ENCODE measurements at places on chromosomes 7 and 10. TPM values are rescaled to one million over a fixed set of nuclear protein-coding genes. Genes with fewer than 3 reads are reported as not detected.

FZD1 gene
- total RNA-seq, result 5.9 TPM

CDK6 gene
- total RNA-seq, result 98.2 TPM

PKD2L1 gene
- not detected for total RNA-seq

ERVW-1 gene
- not detected for total RNA-seq

TWIST1 gene
- total RNA-seq, result 0.22 TPM

PRR15 gene
- total RNA-seq, result 14.0 TPM

ACHE gene
- total RNA-seq, result 0.51 TPM

FAM25C gene
- not detected for total RNA-seq

DNA sequence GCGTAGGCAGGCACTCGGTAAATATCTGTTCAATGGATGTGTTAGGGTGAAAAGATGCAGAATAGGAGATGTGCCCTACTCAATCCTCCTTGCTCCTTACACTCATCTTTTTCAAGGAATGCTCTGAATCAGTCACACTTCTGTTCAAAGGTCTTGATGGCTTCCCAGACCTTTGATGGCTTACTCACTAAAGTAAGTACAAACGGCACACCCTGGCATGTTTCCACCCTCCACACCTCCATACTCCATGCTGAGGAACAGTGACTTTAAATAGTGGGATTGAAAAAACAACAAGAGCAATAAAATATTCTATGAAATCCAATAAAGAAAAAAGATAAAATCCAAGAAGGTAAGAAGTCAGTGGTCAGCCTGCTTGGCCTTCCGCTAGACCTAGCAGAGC is 569.2 kb downstream of the SORCS1 start:
- no peak for DNase-seq

- no peak for DNase-seq
Observed at GRCh38 chr10:16316733-16317390, 119.9 kb upstream of the PTER start.

DNA sequence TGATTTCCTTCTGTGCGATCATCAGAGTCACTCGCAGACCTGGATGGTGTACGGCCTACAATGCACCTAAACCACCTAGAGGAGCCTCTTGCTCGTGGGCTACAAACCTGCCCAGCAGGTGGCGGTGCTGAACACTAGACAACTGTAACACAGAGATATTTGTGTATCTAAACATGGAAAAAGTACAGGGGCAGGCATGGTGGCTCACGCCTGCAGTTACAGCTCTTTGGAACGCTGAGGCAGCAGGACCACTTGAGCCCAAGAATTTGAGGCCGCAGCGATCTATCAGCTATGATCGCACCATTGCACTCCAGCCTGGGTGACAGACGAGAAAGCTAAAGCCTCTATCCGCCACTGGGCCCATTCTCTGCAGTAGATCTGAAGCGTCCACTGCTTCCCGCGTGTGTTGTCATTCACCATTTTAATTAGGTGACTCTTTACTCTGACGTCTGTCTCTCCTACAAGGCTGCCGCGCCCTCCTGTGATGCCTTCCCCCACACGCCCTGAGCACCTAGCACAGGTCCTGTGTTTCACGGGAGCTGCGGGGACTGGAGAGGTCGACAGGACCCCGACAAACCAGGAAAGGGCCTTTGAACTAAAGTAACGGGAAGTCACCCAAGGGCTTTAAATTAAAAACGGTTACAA is 774 bp downstream of the TUBGCP2 start:
- DNase-seq, result no peak

GRCh38 chr7:138773817-138774216 is 24.0 kb upstream of the TMEM213 start:
- no peak for DNase-seq

DNA sequence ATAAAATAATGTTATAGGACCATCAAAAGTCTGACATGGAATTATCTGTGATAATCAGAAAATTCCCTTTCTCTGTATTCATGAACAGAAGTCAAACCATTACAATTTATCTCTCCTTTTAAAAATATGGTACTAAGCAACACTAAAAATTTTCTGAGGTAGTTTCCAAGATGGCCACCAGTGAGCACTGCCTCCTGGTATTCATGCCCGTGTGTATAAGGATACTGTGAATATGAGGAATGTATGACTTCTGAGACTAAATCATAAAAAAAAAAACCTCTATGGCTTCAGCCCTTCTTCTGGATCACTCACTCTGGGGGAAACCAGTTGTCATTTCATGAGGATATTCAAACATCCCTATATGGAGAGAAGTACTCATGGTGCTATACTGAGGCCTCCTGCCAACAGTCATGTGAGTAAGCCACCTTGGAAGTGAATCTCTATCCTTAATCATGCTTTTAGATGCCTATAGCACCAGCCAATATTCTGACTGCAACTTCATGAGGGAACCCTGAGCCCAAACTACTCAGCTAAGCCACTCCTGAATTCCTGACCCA is 41.1 kb downstream of the SIRT1 start:
- DNase-seq, result no peak

DNA sequence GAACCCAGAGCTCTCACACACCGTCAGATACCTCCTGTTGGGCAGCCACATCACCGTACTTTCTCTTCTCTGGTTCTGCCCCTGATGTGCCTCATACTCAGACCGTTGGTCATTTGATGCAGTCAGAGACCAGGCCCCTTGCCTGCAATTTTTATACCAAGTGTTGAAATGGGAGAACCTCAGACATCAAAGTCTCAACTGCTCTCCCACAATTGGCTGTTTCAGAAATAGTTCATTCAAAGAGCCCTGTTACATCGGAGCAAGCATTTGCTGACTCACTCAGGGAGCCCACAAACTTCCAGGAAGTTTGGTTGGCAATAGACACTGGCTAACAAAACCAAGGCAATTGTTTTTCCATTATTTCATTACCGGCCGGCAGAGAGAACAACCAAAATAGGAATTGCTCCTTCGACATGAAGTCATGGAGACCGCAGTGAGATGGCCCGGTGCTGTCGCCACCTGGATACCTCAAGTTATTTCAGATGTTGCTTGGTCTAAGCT is 33.5 kb upstream of the ADAM12 start:
- peak; percentile 81 for DNase-seq

DNA sequence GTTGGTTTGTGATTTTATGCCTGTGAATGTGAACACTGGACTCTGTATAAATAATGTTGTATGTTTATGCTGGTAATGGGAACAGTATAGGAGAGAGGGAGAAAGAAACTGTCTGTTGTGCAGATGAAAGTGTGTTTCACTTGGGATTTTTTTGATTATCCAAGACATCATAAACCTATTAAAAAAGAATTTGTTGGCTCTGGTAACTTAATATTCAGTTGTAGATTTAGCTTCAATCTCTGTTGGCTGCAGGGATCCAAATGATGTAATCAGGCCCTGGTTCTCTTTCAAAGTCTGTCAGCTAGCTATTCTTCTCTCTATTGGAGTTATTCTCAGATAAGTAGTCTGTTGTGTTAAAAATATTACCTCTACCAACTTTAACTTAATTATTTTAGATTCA is 168.8 kb upstream of the RHOBTB1 start:
- no peak for DNase-seq

DNA sequence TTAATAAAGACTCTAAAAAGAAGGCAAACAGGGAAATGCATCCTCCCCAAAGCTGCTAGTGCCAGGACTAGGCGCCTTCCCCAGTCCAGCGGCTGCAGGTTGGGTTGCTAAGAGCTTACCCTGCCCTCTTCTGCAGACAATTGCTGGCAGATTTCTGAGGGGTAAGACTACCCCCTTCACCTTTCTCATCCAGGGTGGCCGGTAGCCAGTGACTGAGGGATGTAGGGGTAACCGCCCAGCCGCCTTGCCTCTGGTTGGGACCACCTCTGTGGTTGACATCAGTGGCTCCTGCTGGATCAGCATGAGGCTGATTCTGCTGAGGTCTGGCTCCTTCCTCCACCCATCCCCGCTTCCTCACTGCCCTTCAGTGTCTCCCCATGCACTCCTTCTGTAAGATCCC is 71.2 kb downstream of the ADCYAP1R1 start:
- DNase-seq, result no peak

GRCh38 chr10:7082967-7083366 is 327.9 kb downstream of the SFMBT2 start:
- DNase-seq, result no peak

GRCh38 chr7:81430150-81430549 is 339.7 kb downstream of the HGF start:
- DNase-seq, result no peak

- no peak for DNase-seq
Observed at GRCh38 chr7:30655096-30655970, 26.9 kb downstream of the CRHR2 start.

DNA sequence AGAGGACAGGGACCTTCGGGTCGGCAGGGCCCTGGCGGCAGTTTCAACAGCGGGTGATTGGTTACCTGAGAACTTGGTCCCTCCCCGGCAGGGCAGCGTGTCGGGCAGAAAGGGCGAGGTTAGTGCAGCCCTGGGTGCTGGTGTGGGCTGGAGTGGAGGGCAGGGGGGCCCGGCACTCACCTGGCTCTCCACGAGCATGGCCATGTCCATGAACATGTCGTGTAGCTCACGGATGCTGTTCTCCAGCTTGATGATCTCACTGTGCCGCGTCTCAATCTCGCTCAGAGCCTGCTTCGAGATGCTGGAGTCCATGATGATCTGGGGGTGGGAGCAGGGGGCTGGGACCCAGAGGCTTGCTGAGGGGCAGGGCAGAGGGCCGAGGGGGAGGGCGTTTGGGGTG is 16.8 kb downstream of the STX1A start:
- DNase-seq, result no peak

DNA sequence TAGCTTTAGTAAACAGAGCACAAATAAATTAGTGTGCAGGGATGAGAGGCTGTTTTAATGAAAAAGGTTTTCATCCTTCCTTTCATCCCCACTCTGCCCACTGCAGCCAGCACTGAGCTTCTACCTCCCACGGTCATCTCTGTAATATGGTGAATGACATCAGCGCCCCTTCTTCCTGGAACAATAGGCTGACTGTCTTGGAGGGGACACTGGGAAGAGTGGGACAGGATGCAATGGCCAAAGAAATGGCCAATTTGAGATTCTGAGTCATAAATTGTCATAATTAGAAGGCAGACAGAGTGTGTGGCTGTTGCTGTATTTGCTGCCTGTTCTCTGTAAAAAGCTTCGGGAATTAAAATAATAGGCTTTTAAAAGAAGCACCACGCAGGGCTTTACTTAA is 126.7 kb upstream of the CALN1 start:
- DNase-seq, result no peak

DNA sequence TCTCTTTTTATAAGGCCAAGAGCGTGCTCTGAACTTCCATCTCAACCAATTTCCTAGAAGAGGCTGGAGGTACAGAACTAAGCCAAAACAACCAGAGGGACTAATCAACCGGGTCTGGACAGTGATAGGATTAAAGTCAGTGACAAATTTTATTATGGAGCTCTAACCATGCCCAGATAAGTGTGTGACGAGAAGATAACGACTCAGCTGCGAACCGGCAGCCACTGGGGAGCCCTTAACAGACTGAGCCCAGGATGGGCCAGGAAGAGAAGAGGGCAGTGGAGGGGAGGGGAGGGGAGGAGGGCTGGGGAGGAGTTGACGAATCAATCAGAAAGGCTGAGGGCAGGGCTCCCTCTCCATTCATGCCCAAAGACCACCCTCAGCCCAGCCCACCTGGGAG is 119.9 kb downstream of the PLXNA4 start:
- no peak for DNase-seq

GRCh38 chr10:122727426-122727825 is 27.8 kb upstream of the C10orf120 start:
- DNase-seq, result no peak
